ENCODE measurements at places on chromosomes 1 and 21.

DNA sequence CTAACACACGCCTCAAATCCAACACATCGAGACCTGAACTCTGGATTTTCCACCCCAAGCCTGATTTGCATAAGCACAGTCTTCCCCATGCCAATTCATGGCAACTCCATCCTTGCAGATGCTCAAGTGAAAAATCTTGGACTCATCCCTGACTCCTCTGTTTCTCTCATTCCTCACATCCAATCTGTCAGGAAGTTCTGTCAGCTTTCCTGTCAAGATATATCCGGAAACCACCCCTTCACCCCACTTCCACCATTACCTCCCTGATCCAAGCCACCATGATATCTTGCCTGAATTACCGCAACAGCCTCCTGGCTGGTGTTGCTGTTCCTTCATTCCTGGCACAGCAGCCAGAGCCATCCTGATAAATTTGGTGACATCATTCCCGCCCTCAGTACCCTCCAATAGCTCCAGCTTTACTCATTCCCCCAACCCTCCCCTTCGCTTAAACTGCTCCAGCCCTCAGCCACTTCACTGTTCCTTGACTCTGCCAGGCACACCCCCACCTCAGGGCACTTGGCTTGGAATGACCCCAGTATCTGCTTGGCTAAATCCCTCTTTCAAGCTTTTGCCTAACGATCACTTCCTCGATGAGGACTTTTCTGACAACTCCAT is 17.4 kb downstream of the TCEA3 start:
- no peak for DNase-seq

GRCh38 chr1:16375521-16376340 is 8.7 kb downstream of the SZRD1 start:
- no peak for DNase-seq

DNA sequence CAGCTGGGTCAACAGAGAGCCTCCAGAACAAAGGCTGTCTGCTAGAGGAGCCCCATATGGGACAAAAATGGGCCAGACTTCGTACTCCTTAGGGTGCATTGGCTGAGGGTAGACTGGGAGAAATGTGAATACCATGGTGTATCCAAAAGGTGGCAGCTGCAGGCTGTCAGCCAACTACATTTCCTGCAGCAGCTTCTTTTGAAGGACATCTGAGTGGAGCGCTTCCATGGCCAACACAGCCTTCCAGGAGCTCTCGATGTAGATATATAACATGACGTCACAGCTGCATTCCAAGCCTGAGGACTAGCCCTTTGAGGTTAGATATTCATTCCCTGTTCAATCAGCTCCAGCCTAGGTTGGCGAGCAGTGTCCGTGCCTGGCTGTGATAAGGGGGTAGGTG is 107.7 kb downstream of the MAB21L3 start:
- no peak for DNase-seq

DNA sequence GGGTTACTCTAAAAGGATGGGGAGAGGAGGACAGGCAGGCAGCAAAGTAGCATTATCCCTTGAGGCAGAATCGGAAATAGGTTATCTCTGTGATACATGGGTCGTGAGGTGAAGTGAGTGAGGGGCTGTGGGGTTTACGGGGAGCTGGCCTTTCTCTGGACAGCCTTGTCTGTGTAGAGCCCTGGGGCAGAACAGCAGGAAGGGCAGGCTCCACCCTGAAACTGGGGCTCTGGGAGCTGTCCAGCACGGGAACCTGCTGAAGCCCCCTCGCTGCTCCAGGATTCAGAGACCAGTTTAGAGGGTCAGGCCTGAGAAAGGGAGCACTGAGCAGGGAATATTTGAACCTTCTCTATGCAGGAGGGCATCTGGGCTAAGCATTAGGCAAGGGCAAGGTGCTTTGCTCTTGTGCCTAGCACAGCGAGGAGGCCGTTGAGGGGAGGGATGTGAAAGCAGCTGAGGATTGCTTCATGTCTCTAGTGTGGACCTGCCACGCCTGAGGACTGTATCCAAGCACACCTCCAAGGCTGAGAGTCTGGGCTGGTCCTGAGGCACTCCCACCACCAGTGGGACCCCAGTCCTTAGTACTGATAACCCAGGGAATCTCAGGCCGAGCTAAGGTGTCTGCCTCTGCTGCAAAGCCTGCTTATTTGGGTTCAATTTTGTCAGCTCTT is 55.8 kb downstream of the NAV1 start:
- DNase-seq, result no peak

- no peak for DNase-seq
These were observed 1488.4 kb downstream of the MRPL39 start for GRCh38 chr21:24118738-24119459.

- no peak for DNase-seq
These were observed 3.9 kb downstream of the MAGI3 start for GRCh38 chr1:113394043-113394862.

GRCh38 chr1:192565946-192566345 is 9.6 kb upstream of the RGS1 start:
- no peak for DNase-seq

- DNase-seq, result no peak
These were observed 2.6 kb upstream of the RNF2 start for GRCh38 chr1:185042737-185043136.

- DNase-seq, result no peak
These were observed 45.1 kb downstream of the IVNS1ABP start for GRCh38 chr1:185271921-185272320.

DNA sequence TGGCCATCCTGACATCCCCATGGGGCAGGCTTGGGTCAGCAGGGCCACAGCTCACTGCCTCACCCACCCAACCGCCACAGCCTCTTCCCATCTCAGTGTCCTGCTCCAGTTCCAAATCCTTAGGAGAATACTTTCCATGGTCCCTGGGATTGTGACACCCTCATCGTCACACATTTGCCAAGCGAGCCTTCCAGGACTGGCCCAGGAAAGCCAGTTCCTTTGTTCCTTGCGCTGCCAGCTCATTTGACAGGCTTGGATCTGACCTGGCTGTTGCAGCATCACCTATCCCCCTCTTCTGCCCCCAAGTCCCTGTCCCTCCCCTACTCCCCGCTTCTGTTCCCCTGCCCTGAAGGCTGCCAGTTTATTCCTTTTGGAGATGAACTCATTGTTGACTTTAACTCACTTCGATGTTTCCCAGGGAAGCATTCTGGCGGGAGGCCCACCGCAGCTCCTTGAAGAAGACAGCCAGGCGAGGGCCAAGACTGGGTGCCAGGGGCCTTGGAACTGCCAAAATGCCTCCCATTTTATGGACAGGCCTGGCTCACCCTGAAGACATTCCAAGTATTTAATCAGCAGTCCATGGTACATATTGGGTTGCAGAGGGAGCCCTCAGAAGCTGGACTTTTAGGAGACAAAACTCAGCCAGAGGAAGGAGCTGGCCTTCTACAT is 10.2 kb upstream of the GNL2 start:
- no peak for DNase-seq

DNA sequence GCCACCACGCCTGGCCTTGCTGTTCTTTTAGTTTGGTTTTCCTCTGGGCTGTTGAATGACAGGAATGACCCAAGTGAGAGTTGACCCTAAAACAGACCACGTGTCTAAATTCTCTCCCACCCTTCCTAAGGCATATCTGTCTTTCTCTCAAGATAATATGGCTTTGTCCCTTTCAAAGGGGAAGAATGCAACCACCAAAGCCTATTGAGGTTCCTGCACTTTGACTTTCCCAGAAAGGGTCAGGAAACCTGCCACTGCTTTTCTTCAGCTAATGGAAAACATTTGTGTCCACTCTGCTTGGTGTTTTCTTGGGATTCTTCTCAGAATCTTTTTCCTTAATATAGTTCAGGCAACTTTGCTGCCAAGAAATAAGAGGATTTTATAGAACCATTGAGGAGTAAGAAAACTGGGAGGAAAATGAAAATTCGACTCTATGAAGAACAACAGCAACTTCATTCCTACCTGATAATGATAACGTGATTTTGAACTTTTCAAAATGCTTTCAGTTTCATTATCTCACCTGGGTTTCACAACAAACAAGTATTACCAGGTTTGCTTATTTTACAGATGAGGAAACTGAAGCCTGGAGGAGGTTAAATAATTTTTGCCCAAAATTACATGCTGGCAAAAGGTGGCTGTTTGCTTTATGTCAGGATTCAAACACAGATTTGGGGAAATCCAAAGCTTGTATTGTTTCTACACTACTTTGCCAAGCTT is 6.9 kb downstream of the PLPP3 start:
- no peak for DNase-seq

DNA sequence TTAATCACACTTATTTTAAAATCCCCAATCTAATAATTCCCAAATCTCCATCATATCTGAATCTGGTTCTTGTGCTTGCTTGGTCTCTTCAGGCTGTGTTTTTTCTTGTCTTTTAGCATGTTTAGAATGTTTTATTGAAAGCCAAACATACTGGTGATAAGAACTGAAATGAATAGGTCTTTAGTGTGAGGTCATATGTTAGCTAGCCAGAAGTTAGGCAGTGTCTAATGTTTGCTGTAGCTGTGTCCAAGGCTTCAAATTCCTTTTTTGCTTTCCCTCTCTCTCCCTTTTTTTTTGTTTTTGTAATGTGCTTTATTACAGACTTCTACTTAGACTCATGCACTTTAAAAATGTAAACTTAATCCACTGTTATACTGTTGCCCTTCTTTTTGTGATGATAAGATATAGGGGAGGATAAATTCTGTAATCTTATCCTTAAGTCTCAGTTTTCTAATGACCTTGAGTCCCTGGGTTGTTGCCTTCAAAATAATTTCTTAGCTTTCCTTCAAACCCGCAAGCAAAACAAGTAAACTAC is 725.1 kb downstream of the BRINP3 start:
- no peak for DNase-seq

DNA sequence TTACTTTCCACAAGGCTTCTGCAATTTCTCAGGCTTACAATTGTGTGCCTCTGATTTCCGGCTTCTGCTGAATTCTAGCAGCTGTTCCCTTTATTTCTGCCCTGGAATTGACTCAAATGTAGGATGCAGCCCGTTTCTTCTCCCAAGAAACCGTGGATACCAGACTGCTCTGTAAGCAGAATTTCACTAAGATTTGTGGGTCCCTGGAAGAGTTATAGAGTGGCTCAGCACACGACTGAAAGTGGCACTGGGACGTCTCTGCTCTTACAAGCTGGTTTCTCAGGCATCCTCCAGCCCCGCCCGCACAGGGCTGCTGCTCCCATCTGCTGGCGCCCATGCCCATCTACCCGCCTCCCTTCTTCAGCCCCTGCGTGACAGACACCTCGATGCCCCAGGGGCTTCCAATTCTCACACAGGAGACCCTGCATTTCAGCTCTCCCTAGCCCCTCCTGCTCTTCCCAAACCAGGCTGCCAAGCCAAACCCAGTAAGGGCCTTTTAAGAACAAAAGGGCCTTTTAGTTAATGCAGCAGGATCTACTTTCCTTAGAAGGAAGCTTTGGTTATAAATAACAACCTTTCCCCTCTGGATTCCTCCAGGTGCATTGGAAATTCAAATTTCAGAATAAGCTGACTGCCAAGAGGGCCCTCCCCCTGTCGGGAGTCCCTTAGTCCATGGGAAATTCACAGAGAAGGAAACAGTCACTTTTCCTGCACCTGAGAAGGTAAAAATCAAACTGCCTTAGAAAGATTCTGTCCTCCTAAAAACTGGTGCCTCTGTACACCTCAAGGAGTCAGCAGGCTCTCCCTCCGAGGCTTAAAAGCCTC is 45.4 kb upstream of the TENT5B start:
- no peak for DNase-seq

DNA sequence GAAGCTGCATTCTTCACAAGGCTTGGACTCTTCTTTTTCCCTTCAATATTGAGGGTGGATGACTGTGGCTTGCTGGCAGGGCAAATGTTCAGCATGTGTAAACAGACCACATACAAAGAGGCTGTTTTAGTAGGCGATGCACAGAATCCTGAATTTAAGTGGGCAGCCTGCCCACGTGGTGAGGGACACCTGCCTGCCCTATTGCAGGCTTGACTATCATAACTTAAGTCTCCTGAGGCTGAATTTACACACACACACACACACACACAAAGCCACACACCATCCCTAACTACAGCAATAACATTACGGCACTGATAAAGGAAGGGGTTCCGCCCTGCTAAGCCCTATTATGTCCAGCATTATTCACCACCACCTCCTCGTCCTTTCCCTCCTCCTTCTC is 15.9 kb downstream of the SYT2 start:
- DNase-seq, result no peak

GRCh38 chr1:59194621-59195020 is 102.3 kb upstream of the FGGY start:
- DNase-seq, result no peak

GRCh38 chr1:202164271-202165037 is 4.1 kb upstream of the PTPN7 start:
- peak; percentile 56 for DNase-seq

DNA sequence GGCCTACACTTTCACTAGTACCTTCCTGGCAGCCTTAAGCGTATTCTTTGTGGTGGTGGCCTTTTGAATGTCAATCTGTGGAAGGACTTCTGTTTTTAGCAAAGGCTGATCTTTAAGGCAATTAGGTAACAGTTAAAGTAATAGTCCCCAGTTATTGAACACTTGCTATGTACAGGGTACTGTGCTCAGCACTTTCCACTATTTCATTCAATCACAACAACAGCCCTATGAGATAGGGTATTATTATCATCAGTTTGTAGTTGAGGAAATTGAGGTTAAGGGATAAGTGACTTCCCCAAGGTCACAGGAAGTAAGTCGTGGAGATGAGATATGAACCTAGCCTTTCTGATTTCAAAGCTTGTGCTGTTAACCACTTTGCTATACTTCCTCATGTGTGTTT is 185.7 kb downstream of the ST6GALNAC3 start:
- no peak for DNase-seq

DNA sequence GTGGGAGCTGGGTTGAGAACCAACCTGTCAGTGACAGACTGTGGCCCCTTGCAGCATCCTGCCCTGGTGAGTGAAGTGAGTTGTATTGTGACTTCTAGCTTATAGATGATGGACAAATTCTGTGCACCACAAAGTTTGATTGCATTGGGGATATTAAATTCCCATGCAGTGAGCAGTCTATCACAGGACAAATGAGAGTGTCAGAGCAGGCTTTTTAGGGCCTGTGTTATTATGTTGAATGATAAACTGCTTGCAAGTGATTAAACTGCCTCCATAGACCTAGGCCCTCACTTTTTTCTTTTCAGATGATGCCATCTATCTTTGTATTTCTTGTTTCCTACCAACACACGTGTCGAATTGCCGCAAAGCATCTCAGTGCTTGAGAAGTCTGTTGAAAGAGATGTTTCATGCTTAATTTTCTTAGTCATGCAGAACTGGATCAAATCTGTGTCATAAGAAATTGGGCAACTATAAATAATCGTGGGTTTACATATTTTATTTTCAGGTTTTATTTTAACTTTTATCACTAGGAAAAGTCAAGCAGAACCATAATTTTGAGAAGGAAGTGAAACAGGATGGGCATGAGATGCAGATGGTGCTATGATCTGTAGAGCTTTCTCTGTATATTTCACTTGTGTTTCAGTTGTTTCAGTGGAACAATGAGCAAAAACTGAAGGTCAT is 199.2 kb downstream of the S1PR1 start:
- no peak for DNase-seq
